ENCODE measurements at places on chromosomes 3 and 15.
A peak's percentile ranks its signal among the peaks of the same experiment; 100 is the strongest.

DNA sequence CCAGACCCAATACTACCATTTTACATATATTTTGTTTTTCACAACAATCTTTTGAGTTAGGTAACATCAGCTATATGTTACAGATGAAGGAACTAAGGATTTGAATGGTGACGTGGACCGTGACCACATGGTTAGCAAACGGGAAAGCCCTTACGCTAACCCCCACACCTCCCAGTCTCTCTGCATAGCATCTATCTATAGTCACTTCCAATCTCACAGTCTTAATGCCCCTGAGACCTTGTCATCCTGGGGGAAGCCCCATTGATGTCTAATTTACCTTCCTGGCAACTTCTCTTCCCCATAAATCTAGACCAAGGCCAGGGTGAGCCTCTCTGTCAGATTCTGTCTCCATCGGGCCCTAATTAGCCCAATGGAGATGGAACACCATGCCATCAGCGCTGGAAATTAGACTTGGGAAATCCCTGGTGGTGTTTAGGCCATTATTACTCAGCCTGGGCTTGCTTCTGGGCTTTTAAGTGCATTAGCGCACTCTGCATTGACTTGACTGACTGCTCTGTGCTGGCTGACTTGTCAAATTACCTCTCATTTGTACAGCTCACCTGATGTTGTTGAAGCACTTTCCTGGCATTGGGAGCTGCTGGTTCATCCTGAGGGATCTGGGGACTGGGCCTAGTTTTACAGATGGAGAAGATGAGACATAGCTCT, 34.0 kb upstream of the SH3GL3 start:
- DNase-seq: no peak

- DNase-seq: peak; percentile 86
These were observed 768 bp upstream of the SEMA5B start for GRCh38 chr3:123028233-123028828.

DNA sequence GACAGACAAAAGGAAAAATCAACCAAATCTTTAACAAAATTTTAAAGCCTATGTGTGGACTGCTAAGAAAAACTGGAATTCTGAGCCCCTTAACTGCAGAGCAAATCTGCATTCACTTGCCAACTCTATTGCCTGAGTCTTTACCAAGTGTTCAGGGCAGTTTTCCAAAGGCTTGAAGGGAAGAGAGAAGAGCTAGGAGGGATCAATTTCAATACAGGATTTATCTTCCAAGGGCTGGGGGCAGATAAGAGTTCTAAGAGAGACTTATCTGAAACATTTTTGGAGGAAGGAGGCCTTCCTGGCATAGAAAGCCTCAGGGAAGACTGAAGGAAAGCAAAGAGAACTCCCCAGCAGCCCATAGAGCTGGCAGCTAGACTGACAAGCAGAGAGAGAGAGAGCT, 31.4 kb upstream of the LSAMP start:
- no peak for DNase-seq

- DNase-seq: peak; percentile 11
These were observed 58.6 kb upstream of the SLITRK3 start for GRCh38 chr3:165254812-165255211.

GRCh38 chr3:134029734-134030378, at the start of gene SLCO2A1:
SLCO2A1 (minus strand) TSS chr3:134029925; CDS start chr3:134029802, 123 bp downstream.
- peak; percentile 78 for DNase-seq

DNA sequence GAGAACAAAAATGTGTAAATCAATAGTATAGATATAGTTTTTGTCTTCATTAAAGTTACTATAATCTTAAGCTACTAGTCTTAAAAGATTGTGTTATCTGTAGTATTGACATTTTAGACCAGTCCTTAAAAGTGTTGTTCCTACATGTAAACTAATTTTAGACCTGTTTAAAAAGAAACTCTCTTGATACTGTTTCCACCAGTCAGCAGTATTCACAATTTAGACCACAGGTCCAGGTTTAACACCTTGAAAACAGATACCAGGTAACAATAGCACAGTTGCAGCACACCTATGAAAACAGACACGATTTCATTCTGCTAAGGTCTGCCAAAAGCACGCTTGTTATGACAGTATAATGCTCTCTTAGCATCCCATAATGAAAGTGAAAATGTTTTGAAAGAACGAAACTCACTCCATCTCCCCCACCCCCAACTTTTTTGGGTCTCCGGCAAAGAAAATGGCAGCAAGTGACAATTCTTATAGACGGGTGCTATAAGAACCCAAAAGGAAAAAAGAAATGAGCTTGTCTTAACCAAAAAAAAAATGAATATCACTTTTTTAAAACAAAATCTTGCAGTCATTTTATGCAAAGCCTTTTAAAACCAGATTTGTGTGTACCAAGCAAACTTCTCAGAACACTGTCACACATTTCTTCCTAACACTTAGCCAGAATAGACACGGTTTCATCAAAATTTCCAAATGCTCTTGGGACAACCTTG, 1.6 kb downstream of the EIF4E3 start:
- DNase-seq: no peak

- no peak for DNase-seq
These were observed 243.9 kb downstream of the ZBTB20 start for GRCh38 chr3:114903213-114903612.

GRCh38 chr3:78988324-78988723, 779.5 kb downstream of the ROBO1 start:
- peak; percentile 29 for DNase-seq

DNA sequence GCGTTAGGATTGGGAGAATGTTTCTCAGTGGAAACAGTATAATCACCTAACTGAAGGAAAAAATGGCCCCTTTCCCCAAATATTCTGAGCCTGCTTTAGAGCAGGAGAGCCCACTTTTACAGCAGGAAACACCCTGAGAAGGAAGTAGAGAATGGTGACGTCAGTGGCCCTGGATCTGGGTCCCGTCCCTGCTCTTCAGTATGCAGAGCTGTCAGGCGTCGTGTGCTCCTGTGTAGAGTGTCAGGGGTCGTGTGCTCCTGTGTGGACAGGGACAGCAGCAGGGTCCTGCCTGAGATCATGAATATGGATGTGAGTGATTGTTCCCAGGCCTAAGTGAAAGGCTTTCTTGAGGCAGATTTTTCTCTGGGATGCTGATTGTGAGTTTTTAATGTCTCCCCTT, 45.2 kb downstream of the CGNL1 start:
- no peak for DNase-seq

DNA sequence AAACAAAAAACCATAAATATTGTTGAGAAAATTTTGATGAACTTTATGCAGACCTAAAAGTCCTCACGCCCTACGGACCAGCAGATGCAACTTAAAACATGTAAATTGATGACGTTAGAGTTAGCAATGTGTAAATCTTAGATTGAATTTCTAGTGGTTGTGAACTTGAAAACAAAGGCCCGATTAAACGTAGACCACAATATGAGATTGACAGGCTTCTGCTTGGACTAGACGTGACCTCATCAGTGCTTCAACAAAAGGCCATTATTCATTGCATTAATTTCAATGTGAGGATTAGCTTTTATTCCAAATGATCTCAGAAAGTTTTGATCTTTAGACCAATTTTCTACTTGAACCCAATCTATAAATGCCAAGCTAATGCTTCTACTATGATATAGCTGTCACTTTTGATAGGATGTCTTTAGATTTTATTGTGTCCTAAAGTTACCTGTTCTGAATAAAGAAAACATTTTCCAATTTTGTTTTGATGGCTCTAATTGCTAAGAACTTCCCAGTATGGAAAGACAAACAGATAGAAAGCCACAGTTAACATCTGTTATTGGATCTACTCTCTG, 55.4 kb upstream of the SPPL2A start:
- no peak for DNase-seq

DNA sequence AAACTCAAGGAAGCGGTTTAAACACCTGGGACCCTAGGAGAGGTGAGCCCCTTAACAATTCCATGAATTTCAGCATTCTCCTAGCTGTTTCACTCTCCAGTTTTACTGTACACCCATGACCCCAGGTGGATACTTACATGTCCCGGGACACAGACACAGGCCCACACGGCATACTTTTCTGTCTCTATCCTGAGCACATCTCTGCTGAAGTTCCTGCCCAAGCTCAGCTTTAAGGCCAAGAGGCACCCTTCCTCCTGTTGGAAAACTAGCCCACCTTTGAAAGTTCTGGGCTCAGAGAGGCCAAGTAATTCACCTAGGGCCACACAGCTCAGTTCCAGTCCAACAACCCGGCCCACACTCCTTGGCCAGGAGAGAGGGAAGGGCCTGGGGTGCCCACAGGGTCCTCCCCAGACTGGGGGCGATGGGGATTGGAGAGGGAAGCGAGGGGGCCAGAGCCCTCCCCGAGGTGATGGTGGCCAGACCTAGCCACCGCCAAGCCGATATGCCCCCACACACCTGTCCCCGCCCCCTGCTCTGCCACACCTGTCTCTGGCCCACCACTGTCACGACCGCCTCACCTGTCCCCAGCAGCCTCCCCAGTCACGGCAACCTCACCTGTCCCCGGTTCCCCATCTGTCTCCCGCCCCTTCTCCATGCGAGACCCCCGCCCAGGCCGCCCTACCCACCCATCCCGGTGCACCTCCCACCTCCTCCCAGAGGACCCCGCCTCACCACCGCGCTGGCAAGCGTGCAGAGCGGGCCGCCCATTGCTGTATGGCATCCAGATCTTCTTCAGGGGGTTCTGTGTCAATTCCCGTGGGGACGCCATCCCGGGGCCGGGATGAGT, 431 bp downstream of the PFKFB4 start:
- DNase-seq: no peak

GRCh38 chr3:50150863-50151686, 4.0 kb upstream of the SEMA3F start:
- DNase-seq: no peak

DNA sequence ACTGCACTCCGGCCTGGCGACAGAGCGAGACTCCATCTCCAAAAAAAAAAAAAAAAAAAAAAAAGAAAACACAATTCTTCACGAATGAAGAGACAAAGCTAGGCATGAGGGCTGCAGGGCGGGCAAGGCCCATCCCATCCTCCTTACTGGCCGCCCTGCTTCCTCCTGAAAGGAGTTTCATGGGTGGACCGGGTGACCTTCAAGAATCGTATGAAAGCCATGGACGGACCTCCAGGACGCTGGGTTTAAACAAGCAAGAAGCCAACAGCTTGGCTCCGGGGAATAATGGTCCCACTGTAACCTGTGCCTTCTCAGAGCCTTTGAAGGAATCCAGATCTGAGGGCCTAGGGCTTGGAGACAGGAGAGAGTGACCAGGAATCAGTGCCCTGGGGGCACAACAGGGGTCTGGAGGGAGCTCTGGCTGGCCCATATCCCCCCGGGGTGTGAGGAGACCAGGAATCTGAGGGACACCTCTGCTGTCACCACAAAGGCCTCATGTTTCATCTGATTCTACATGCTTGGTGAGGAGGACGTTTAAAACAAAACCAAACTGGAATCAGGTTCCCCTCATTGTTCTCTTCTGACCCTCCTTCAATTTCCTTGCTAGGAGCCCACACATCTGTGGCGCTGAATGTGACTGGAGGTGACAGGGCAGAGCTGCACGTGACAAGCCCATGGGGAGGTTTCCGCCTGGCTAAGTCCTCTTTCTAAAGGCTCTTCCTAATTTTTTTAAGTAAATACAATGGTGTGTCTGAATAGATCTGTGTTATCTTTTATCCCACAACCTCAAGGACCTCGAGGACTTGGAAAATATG, 46.1 kb downstream of the WHAMM start:
- no peak for DNase-seq

GRCh38 chr15:81394603-81395002, 20.6 kb upstream of the TMC3 start:
- DNase-seq: no peak

- no peak for DNase-seq
These were observed 57.2 kb downstream of the OXNAD1 start for GRCh38 chr3:16322189-16322588.

GRCh38 chr3:65507437-65507836, 531.3 kb downstream of the MAGI1 start:
- no peak for DNase-seq

GRCh38 chr15:69758810-69759790, 306.5 kb downstream of the RPLP1 start:
- DNase-seq: peak; percentile 19

DNA sequence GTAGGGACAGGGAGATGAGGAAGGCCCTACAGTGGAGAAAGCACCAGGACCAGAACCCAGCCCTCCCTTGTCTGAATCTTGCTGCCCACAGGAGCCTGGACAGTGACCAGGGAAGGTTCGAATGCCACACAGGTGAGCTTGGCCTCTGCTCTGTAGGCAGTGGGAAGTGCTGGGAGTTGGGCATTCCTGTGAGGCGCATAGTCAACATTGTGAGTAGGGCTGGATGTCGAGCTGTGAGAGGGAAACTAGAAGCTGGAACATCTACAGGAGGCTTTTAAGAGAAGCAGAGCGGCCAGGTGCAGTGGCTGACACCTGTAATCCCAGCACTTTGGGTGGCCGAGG, 20.3 kb upstream of the ALAS1 start:
- DNase-seq: no peak

- no peak for DNase-seq
These were observed 243.3 kb upstream of the TBL1XR1 start for GRCh38 chr3:177440456-177441104.

All from GM03348 (cell line).